Eye (tissue), 1 donor: ENCODE measurements at places on chromosomes 16 and 17.
A peak's percentile ranks its signal among the peaks of the same experiment; 100 is the strongest.

DNA sequence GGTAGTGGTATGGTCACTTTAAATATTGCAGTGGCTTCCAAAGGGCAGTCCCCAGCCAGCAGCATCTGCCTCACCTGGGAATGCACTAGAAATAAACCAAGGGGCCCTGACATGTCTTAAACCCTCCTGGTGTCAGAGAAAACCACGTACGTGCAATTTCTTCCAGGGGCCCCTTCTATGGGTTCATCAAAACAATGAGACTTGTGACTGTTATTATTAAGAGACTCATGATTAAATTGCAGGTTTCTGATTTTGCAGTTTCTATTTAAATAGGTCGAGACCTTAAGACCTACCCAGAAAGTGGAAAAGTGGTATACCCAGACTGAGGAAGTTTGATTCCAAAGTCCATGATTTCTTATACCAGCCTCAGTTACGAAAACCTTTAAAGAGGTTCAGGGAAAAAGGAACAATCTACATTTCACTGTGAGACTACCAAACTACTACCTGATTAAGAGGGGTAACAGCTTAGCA is 746 bp upstream of the POLG2 start:
- DNase-seq: no peak

GRCh38 chr16:84029297-84030047 is 13.1 kb downstream of the SLC38A8 start:
- no peak for DNase-seq

GRCh38 chr17:39996162-39996561 is 15.6 kb downstream of the PSMD3 start:
- DNase-seq: no peak

DNA sequence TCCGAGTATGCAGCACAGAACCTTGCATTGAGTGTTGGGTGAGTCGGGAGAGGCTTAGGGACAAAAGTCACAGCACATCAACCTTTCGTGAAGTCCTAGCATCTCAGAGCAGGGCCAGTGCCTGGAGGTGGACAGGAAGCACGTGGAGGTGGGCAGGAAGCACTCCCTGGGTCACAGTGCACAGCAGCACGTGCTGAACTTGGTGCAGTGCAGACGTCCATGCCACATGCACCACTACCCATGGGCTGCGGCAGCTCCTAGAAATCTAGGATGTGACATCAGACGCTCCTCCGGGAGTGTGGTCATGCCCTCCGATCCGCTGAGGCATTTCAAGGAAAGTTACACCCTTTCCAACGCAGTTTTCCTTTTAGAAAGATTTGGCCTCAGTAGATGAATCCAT is 83.4 kb upstream of the CHMP6 start:
- DNase-seq: no peak

- DNase-seq: no peak
Measured at GRCh38 chr16:65323655-65324237, 201.9 kb upstream of the CDH11 start.

DNA sequence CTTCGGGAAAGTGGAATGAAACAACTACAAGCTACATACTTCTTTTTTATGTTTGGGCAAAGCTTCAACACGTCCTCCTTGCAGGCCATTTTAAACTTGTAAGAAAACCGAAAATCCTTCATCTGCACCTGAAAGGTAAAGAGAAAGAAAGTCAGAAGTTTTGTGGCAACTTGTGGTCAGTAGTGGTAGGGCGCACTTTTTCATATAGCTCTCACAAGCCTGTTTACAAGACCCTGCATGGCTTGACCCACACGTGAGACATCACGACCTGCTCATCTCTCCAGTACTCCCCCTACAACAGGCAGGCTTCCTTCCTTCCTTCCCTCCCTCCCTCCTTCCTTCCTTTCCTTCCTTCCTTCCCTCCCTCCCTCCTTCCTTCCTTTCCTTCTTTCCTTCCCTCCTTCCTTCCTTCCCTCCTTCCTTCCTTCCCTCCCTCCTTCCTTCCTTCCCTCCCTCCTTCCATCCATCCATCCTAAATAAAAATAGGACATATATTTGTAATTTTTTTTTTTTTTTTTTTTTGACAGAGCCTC is 48.7 kb upstream of the CLEC18B start:
- no peak for DNase-seq

GRCh38 chr17:73785496-73785895 is 141.3 kb upstream of the SDK2 start:
- DNase-seq: peak; percentile 71

DNA sequence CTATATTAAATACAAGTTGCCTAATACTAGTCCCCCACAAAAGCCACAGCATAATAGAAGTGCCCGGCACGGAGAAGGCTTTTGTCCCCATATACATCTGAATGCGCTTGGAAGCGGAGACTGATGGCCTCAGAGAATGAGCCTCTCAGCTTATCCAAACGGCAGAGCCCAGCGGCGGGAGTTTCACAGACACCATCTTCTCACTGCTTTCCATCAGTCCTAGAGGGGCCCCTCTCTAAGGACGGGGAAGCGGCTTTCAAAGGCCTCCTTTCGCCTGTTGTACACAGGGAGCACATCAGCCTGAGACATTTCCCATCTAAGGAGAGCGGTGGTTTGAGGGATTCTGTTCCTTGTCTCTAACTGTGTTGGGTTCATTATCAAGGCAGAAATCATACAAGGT is 16.9 kb downstream of the NXN start:
- peak; percentile 76 for DNase-seq
